ENCODE measurements at places on chromosomes 12 and 14.

GRCh38 chr12:65593239-65593701 is 231.0 kb upstream of the HMGA2 start:
- no peak for DNase-seq

- DNase-seq, result no peak
Measured at GRCh38 chr14:99529899-99530298, 48.7 kb downstream of the CCNK start.

DNA sequence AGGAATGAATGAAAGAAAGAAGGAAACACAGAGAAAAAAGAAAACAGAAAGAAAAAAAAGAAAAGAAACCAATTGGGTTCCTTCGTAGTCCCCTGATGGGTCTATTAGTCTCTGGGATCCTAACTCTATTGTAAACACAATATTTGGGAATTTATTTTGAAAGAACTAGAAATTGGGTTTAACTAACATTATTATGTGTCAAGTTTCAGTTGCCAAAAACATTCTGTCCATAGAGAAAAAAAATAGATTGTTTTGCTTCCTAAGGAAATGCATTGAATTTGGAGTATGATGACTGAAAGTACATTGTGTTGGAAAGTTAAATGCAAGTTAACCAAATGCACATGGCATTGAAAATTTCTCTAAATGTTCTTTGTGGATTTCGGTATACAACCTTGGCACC is 52.8 kb upstream of the PPP1R12A start:
- DNase-seq, result no peak

GRCh38 chr12:6592087-6592486 is 15.1 kb downstream of the CHD4 start:
- DNase-seq, result no peak

- no peak for DNase-seq
Measured at GRCh38 chr14:103319422-103319821, 14.6 kb upstream of the EIF5 start.

GRCh38 chr12:64105026-64105425 is 117.1 kb downstream of the KICS2 start:
- no peak for DNase-seq

GRCh38 chr14:52042371-52043289 is 26.2 kb downstream of the NID2 start:
- no peak for DNase-seq

DNA sequence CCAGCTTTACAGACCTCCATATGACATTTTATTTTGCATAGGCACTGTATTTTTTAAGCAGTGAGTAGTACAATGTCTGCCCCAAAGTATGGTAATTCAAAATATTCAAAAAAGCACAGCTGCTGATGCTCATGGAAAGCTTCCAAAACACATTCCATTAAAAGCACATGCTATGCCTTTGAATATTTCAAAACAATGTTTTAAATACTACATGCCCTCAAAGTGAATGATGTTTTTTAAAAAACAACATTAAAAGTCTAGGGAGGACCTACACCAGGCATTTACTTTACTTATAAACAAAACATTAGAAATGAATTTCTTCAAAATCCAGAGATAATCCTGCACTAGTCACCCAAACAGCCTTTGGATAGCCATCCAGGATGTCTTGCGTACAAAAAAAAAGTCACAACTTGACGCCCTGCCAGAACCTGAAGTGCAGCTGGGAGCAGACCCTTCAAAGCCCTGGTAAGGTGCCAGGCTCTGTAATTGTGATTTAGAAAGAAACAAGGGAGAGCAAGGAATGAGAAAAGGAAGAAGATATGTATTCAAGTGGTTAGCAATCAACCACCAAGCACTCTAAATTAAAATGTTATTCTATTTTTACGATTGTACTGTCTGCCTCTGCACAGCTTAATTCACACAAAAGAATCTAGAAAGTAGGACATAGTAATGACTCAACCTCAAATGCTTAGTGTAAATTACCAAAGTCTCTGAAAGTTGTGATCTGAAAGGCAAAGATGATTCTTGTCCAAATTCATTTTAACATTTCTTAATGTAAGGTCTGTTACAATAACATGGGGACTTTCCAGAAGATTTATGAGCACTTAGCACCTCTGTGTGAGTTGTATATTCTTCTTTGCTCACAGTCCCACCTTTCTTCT is 31.9 kb downstream of the CEP83 start:
- no peak for DNase-seq

GRCh38 chr14:55102141-55102621 is 26.9 kb upstream of the LGALS3 start:
- no peak for DNase-seq

GRCh38 chr14:69710378-69710777 is 56.6 kb upstream of the SRSF5 start:
- DNase-seq, result no peak

DNA sequence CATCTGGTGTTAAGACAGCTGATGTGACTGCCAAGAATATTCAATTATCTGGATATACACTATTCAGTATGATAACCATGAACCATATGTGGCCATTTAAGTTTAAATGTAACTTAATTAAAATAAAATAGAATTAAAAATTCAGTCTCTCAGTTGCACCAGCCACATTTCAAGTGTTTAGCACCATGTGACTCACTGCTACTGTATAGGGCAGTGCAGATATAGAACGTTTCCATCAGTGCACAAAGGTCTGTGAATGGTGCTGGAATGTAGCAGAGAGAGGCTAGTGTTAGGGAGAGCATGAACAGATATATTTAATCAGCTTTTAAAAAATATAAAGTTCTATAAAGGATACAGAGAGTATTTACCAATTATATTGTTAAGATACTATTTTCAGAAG is 28.7 kb downstream of the ARID4A start:
- no peak for DNase-seq

- DNase-seq, result peak; percentile 1
Measured at GRCh38 chr14:64337888-64338615, 43.9 kb upstream of the ESR2 start.

- DNase-seq, result no peak
Measured at GRCh38 chr12:51409846-51410245, 14.8 kb upstream of the SLC4A8 start.

- DNase-seq, result no peak
Measured at GRCh38 chr14:58598028-58598803, 39.5 kb upstream of the DACT1 start.

DNA sequence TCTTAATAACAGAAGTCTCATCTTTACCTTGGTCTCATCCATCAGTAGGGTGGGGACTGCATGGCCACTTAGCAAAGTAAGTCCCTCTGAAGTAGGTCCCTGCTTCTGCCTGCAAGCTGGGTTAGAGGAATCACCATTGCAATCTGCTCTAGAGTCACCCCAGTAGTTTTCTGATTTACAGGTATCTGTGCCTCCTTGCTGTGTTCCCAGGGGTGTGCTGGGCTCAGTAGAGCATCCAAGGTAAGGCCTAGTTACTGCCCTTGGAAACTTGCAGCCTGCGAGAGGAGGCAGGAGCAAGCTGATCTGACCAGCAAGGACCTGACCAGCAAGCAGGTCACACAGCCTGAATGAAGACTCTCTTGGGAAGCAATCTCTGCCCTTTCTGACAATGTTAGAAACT is 160.8 kb upstream of the GSC start:
- no peak for DNase-seq

DNA sequence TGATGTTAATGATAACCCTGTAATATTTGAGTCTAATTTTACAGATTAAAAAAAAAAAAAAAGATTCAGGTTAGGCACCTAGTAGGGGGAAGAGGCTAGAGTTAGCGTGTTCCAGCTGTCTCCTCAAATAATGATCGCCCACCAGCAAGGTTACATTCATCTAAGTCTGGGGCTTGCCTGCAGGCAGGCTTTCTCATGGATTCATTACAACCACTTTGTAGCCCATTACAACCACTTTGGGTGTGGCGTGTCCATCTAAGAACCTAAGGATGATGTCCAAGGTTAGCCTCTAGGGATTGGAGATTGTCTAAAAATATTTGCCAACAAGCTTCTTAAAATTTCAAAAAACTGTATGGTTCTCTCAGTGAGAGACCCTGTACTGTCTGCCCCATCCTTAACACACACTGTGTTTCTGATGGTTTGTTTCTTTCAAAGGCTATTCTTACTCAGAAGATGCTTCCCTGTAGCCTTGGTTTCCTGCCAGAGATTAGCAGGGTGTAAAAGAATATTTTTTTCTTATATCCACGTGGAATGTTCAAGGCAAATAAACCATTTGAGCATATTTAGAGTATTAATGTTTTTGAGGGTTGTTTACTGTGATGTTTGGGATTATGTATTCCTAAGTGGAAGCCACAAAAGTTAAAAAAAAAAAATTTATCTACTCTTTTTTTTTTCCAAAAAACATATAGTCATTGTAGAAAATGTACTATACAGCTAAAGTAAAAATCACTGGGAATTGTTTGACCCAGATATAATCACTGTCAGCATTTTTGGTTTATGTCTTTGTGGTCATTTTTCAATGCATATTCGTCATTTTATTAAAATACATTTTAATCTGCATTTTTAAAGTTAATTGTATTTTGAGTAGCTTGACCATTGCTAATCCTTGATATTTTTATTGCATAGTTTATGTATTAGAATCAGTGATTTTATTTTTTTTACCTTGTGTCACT is 1.7 kb downstream of the DYNC1H1 start:
- DNase-seq, result no peak

- DNase-seq, result peak; percentile 54
Measured at GRCh38 chr14:21868442-21869046, 194.9 kb upstream of the OR4E1 start.

DNA sequence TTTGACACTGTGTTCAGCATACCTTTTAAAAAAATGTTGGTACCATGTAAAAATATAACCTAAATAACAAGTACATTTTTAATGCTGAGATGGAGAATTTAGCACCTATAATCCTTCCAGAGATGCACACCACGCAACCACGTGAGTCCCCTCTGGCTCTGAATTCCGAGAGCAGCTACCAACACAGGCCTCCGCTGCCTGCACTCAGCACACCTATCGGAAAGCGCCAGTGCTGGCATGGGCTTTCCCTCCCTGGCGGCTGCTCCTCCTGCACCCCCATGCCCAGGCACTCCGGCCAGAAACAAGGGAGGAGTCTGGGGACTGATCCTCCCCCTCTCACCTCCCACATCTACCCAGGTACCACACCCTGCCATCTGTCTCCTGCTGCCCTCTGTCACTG is 47.0 kb downstream of the ITPK1 start:
- no peak for DNase-seq

DNA sequence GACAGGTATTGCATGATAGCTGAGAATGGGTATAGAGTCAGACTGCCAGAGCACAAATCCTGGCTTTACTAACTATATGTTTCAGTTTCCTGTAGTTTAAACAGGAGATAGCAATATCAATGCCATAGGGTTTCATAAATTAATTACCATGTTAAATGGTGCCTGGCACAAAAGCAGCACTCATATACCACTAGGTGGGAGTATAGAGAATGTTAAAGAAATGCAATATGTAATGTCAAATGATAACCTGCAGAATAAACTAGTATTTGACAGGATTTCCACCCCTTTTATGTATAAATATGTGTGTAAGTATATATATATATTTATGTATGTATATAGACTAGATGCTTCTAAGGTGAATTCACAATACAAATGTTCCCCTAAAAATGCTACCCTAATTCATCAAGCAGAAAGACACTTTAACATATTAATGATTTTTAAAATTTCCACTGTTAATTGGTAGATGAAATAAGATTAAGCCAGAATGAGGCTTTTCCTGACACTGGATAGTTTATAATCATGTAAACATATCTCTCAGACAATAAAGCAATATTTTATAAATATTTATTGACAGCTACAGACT is 8.6 kb downstream of the WDR89 start:
- no peak for DNase-seq

- no peak for DNase-seq
Measured at GRCh38 chr12:54629925-54630324, 4.8 kb downstream of the LACRT start.

- DNase-seq, result no peak
Measured at GRCh38 chr12:71107936-71108335, 49.9 kb downstream of the TSPAN8 start.

DNA sequence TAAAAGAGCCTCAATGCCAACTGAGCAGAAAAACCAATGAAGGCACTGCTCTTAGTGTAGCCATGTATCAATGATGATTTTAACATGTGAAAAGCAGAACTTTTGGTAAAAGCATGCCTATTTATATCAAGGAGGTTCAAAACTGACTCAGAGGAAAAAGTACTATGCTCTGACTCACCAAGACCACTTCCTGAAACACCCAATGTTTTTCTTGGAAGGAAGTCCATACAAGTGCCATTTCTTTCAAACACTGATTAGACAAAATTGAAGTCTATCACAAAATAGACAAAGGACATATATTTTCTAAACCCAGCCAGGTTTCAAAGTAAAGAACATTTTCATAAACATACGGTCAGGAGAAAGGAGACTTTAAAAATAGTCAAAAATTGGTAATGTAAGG is 88.6 kb downstream of the EPS8 start:
- DNase-seq, result no peak

DNA sequence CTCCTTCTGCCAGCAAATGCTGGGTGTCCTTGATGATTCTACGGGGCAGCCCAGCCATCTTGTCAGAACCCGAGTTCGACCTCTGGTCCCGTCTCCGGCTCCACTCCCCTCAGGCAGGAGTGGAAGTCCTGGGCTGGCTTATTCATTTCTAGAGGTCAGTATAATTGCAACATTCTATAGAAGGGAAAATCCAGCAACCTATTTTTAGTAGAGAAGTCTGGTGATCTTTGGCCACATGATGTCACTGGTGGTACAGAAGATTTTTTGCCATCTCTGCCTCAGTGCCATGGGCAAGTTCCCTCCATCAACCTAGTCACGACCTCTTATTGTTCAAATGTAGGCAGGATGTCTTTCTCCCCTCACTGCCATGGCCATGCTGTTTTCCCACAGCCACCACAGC is 22.4 kb downstream of the OR10G2 start:
- no peak for DNase-seq

GRCh38 chr12:31570880-31571279 is 20.1 kb downstream of the DENND5B start:
- no peak for DNase-seq

DNA sequence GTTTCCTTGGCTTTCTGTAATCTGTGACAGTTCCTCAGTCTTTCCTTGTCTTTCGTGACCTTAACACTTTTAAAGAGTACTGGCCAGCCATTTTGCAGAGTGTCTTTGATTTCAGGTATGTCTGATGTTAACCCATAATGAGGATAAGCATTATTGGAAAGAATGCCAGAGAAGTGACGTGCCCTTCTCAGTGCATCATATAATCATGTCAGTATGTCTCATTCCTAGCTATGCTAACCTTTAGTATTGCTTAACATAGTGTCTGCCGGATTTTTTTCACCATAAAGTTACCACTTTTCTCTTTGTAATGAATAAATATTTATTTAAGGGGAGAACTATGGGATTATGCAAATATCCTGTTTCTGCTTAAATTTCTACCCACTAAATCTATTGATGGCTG is 28.5 kb downstream of the RERG start:
- no peak for DNase-seq

GRCh38 chr14:64636208-64636979 is 67.8 kb upstream of the PLEKHG3 start:
- peak; percentile 55 for DNase-seq

DNA sequence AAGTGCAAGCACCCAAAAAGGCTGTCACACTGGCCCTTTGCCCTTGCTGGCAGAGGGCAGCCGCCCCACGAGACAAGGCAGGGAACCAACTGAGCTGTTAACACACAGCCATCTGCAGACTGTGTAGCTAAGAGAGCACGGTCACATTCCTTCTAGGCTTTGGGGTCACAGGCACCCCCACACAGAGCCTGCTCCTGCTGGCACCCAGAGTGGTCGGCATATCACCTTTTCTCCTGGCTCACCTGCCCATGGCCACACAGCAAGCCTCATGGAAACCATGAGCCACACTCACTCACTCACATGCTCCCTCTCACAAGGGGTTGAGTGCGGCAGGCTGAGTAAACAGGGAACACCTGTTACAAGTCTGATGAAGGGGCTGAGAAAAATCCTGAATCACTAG is 214.5 kb downstream of the PCNX1 start:
- DNase-seq, result no peak

- DNase-seq, result no peak
Measured at GRCh38 chr14:76763096-76764041, 2.1 kb downstream of the VASH1 start.

All from stimulated activated CD8-positive, alpha-beta memory T cell treated with anti-CD3 and anti-CD28 coated beads, Interleukin-7, amount 100 ng/mL, for 24 hours (primary cell).